Retina (tissue), 1 donor: ENCODE measurements at places on chromosomes 6 and 20.
A peak's percentile ranks its signal among the peaks of the same experiment; 100 is the strongest.

DNA sequence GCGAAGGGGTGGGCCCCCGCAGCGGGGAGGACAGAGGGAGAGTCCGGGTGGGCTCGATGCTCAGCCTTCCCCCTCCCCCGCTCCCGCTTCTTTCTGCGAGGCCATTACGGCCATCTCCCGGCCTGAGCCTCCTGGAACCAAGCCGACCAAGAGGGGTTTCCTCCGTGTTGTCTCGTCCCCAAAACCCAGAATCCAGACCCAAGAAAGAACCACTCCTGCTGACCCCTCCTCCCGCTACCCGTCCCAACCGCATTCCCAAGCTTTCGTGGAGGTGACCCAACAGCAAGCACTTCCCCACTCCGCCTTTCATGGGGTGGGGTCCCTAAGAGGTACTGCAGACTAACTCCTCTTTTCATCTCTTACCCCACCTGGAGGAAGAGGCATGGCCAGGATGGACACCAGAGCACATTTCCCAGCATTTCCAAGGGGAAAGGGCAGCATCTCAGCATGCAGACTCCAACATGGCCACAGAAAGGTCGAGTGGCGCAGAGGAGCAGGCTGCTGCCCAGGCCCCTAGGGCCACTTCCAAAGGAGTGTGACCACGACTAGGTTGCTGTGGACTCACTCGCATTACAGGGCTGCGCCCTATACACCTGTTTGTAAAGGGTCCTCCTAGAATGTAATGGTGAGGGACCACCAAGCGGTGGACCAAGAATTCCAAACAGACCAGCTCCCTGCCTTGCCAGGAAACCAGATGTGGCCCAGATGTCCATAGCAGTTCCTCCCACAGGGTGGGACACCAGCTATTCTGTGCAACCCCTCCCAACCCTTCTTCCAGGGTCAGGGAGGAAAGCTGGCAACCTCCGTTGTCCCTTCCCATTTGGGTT lies 53.4 kb downstream of the MRPL14 start:
- peak; percentile 85 for DNase-seq

DNA sequence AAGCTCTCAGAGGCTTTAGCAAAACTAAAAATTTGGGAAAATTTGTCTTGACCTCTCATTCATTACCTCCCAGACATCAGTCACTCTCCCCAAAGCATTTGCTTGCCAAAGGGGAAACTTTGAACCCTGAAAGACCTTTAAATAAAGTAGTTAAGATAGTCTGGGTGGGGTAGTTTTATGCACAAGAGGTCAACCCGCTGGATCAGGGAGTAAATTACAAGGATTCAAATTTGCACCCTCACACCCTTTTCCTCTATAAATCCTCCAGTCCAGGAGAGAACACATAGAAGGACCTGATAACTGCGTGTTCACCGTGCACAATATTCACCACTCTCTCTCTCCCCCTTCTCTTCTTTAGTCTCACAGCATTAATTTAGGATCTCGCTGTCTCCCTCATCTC lies 36.1 kb upstream of the TNFRSF21 start:
- DNase-seq: no peak

DNA sequence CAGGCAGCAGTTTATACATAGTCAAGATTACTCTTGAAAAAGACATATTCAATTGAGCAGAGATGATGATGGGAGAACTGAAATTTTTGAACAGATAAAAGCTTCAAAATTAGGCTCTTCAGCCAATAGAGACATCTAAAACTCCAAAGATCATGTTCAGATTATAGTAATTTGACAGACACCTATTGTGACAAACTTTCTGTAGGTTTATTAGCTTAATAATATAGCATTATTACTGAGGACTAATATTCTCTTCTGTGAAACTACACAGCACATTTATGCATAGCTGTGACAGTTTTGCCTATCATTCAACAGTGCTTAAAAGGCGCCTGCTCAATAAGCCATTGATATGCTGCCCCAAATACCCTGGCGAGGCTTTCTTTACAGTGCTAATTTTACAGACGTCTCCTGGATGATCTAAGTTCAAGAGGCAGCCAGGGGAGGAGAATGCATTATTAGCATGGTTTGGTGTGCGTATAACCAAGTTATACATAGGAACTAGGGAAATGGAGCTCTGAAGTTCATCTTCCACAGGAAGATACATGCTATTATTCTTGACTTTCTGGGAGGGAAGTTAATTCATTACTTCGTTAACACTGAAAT lies 21.5 kb downstream of the PLAGL1 start:
- DNase-seq: no peak

GRCh38 chr6:24458134-24458533 lies 31.2 kb downstream of the GPLD1 start:
- DNase-seq: no peak

DNA sequence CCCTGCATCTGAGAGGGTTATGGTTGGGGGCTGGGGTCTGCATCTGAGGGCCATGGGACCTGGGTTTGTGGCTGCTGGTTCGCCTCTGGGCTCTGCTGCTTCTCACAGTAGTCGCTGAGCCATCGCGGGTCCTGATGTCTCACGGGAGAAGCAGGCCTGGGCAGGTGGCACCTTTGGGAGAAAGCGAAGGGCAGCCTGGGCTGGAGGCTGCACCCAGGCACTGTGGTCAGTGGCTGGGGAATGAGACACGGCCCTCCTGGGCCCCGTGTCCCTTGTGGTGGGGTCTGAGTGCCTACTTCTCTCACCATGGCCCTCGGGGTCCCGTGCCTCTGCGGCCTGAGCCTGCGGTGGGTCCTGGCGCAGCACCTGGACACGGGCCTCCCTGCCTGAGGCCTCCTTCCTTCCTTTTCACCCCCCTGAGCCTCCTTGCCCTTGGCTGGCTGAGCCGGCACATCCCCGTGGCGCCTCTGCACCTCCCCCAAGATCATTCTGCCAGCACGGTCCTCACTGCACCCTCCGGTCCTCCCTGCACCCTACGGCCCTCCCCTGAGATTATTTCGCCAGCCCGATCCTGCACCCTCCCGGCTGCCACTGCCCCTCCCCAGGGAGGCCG lies 206.0 kb downstream of the ERMARD start:
- DNase-seq: no peak

DNA sequence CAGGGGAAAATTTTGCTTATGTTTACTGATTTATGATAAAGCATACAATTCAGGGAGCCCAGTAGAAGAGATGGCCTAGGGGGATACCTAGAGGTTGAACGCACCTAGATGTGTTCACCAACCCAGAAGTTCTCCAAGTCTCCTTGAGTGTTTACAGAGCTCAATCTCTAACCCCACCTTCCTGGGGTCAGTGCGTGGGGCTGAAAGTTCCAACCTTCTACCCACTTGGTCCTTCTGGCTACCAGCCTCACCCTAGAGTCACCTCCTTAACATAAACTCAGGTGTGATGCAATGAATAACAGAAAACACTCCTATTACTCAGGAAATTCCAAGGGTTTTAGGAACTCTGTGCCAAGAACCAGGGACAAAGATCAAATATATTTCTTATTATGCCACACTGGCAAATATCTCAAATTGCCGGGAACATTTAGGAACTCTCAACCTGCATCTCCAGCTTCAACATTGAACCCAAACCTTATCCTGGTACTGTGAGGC lies 26.4 kb downstream of the AFG1L start:
- DNase-seq: no peak

DNA sequence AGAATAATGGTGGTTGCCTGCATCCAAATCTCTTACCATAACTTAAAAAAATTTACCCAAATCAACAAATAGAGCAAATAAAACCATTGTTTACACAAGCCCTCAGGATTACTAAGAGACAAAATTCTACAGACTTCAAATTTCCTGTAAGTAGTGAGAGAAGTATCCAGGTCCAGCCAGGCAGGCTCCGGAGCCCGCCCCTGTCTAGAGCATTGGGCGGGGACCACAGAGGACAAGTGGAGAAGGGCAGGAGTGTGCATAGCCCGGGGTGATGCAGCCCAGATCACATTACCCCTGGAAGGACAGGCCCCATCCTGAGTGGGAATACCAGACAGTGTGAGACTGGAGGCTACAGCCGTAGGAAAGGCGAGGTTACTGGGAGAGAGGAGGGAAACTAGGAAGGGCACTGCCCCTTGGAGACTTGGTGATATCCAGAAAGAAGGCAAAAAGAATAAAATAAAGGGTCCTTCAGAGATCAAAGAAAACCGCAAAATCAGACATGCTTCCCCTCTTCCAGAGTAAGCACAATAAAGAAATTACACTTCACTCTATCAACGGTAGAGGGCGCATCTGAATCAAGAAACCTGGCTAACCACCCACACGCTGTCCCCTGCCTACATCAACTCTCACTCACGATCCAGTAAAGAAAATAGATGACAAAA lies 26.6 kb downstream of the RIN2 start:
- DNase-seq: peak; percentile 81

- peak; percentile 79 for DNase-seq
These were observed 23.5 kb downstream of the PLEKHG1 start for GRCh38 chr6:150622941-150623874.

DNA sequence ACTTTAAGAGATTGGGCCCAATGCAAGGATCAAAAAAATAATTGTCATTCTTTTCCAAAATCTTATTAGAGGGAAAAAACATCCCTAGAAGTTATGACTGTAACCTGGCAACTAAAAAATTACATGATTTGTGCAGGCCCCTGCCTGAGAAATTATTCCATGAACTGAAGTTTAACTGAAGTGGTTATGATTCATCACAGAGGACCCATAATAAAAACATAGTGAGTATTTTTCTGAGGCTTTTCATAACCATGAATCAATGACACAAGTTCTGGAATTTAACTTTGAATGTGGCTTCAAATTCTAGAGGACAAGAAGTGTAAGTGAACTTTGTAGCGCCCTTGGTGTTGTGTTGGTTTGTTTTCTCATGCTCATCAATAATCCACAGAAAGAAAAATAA lies 31.1 kb upstream of the CARMIL1 start:
- no peak for DNase-seq

- DNase-seq: no peak
These were observed 8.9 kb upstream of the MICB start for GRCh38 chr6:31489086-31489485.

DNA sequence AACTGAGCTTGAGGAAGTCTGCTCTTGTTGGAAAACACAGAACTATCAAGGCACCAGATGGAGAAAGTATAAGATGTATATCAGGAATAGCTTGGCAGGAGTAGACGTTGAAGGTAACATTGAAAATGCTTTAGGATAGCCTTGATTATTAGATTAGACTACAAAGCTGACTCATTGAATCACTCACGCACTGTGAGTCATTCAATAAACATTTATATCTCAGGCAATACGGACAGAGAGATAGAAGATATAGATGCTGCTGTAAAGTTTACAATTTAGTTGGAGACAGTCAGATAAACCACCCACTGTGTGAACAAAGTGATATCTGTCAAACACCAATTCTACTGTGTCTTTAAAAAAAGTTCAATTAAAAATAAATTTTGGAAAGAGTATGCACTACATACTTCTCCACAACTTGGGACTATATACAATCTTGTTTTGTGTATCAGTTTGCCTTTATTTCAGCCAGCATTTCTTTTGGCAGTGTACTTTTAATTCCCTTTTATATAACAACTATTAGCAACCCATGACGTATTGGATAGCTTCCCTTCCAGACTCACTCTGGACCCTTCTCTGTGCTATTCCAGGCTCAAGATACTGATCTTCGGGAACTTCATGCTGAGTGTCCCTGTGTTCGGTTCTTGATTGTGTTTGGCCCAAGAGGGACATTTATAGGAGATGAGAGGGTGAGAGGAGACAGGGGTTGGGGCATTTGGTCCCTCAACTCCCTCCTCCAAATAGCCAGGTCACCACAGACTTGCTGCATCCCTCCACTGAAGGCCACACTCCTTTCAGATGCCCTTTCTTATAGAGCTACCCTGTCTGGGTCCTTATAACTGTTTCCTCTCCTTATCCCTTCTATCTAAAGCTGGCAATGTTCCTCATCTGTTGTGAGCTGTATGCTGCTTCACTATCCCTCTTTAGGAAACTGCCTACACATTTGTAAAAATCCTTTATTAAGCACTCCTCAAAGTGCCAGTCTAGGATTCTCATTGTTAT lies 176.6 kb upstream of the PTPRK start:
- DNase-seq: no peak

DNA sequence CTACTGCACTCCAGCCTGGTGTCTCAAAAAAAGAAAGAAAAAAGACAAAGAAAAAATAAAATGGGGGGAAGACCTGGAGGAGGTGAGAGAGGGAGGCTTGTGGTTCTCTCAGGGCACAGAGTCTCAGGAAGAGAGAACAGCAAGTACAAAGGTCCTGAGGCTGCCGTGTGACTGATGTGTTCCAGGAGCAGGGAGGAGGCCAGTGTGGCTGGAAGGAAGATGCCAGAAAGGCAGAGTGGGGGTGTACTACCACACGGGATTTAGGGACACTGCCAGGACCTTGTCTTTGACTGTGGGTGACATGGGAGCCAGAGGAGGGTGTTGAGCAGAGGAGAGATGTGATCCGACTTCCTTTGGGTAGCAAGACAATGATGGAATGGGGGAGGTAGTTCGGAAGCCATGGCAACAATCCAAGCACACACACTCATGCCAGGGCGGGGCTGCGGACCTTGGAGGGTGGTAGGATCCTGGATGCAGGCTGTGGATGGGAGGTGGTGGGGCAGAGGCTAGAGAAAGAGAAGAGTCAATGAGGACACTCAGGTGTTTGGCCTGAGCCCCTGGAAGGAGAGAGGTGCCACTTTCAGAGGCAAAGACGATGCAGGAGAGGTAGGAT lies 136.4 kb upstream of the PTPN1 start:
- no peak for DNase-seq

DNA sequence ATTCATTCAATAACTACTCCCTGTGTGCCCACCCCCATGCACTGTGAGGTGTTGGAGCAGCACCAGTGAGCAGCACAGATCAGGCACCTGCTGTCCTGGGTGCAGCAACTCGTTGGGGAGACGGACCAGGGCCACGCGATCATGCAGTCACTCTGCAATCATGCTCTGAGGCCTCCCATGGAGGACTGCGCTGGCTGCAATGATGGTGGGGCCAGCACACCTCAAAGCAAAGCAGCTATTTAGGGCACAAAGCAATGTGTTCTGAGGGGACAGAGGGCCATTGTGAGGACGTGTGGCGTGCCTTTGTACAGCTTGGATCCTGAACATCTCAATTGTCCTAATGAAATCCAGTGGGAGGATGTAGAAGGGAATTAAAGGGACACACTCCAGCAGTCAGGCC lies 41.0 kb upstream of the MPC1 start:
- no peak for DNase-seq

DNA sequence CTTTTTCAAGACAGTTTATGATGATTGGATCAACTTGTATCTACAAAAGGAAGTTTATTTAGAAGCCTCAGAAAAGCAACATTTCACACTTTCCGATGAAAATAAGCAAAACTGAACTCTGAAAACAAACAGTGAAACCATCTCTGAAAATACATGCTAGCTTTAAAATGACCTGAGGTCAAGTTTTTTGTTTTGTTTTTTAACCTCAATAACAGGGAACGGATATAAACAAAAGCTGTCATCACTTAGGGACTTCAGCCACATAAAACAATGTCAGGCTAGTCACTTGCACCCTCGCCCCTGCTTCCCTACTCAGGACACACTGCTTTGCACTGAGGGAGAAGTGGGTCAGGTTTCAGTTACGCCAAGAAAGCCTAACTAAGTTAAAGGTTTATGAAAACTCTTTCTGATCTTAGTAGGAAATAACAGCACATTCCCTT lies 11.6 kb downstream of the BACH2 start:
- no peak for DNase-seq

- DNase-seq: no peak
These were observed 55.7 kb downstream of the TMEM242 start for GRCh38 chr6:157267654-157268053.

GRCh38 chr6:29994826-29995225 lies 52.5 kb downstream of the HLA-A start:
- no peak for DNase-seq

- no peak for DNase-seq
These were observed 13.5 kb downstream of the IL22RA2 start for GRCh38 chr6:137159912-137160311.
